Activated CD4-positive, alpha-beta T cell treated with anti-CD3 and anti-CD28 coated beads, Interleukin-2, amount 50 U/mL, for 24 hours (primary cell): ENCODE measurements at places on chromosomes 16 and 17.

- DNase-seq, result no peak
Observed at GRCh38 chr16:12868169-12868568, 33.2 kb upstream of the SHISA9 start.

- no peak for DNase-seq
Observed at GRCh38 chr17:14297161-14297851, 3.6 kb upstream of the HS3ST3B1 start.

DNA sequence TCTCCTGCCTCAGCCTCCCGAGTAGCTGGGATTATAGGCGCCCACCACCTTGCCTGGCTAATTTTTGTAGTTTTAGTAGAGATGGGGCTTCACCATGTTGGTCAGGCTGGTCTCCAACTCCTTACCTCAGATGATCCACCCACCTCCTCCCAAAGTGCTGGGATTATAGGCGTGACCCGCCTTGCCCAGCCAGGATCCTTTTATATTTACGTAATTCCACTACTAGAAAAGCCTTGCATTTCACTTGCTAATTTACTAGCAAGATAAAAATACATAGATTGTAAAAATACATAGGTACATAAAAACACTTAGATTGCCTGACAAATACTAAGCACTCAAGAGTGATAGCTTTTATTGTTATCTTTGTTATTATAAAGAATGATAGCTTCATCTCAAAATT lies 47.5 kb downstream of the GDPD1 start:
- no peak for DNase-seq

DNA sequence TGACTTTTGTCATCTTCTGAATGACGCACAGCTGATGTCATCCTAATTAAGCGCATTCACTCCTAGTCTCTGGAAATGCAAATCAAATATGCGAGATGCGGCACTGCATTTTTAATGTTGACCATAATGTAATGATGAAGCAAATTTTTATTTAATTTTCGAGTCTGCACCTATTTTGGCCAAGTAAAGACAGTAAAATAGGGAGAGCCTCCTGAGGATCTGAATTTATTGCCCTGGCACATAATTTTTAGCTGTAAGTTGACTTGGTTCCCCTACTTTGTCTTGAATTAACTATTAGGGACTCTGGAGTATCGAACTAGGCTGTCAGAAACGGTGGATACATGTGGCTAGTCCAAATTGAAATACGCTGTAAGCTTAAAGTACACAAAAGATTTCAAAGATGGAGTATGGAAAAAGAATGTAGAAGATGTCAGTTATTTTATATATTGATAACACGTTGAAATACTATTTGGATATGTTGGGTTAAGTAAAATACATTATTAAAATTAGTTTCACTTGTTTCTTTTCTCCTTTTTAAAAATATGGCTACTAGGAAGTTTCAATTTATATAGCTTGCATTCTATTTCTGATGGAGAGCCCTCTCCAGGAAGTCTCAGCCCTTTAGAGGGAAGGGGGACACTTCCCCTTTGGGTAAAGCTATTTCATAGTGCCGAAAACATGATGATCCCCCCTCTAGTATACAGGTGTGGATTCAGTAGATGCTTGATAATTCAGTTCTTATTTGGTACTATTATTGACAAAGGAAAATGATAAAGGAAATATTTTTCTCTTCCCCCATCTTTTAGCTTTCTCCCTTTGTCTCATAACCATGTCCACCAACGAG lies 991 bp downstream of the KPNA2 start:
- DNase-seq, result no peak

DNA sequence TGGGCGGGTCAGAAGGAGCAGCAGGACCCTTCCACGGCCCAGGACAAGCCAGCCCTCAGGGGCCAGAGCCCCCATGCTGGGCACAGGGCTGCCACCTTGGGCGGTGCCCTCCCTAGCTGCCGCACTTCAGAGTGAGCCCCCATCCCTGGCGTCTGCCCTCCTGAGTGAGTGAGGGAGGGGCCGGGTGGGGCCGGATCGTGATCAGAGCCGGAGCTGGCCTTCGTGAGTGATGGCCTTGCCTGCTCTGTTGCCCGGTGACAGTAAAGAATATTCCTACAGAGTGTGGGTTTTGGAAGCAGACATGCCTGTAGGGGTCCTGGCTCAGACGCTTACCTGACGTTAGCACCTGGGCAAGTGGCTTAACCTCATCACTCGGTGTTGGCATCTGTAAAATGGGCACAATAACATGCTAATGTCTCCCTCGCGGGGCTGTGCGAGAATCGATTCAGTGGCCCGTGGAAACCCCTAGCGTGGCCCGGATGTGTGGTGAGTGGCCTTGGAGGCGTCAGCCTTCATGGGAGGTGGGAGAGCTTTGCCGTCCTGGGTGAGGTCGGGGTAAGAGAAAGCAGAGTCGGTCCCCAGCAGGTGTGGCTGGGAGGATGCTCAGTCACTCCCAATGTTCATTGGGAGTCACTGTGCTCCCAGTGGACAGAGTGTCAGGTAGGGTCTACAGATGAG lies 26.1 kb downstream of the JPH3 start:
- DNase-seq, result no peak

GRCh38 chr16:67144943-67145342 lies 5.9 kb downstream of the B3GNT9 start:
- no peak for DNase-seq

DNA sequence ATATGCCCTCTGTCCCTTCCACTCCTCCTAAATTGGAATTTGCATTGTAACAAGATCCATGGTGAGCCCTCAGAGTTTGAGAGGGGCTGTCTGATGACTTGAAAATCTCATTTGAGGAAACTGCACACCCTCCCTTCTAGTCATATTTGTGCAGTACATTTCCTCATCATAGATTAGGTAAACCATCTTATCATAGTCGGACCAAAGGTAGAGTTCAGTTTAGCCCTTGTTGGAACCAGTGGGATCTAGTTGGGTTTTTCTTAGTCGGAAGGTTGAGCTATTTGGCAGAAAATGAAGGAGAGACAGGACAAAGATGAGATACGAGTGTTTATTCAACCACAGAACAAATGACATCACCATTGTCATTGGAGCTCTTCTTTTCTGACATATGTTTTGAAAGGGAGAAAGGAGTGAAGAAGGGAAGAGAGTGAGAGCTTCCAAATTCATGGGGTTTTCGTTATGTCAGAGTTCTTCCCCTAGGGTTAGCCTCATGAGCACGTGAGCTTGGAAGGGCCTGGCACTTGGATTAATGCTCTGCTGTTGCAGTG lies 15.8 kb upstream of the KRT20 start:
- no peak for DNase-seq

- no peak for DNase-seq
Observed at GRCh38 chr16:73054498-73054812, 6.5 kb upstream of the ZFHX3 start.

DNA sequence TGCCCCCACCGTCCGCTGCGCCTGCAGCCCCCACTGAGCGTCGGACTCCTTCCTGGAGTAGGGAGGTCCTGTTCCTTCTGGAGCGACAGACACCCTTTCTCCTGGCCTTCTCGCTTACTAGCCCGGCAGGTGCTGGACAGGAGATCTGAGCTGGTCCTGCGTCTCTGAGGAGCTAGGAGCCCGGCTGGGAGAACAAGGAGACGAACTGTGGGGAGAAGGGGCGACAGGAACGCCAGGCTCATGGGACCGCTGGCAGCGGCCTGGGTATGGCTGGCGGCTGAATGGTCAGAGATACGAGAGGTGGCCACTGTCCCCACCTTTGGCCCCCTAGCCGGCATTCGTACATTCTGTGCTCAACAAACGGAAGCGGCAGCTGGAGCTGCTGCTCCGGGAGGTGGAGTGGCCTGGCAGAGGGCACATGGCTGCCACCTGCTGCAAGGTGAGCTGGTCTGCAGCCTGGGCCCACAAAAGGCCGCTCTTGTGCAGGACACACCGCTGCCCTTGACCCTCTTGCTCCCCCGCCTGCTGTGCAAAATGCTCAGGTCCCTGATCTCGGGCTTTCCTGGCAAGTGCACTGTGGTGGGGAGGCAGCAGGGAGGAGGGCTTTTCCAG lies 2066.7 kb downstream of the TP53TG3F start:
- no peak for DNase-seq

GRCh38 chr17:8991514-8992285 lies 26.2 kb upstream of the PIK3R5 start:
- peak; percentile 65 for DNase-seq

DNA sequence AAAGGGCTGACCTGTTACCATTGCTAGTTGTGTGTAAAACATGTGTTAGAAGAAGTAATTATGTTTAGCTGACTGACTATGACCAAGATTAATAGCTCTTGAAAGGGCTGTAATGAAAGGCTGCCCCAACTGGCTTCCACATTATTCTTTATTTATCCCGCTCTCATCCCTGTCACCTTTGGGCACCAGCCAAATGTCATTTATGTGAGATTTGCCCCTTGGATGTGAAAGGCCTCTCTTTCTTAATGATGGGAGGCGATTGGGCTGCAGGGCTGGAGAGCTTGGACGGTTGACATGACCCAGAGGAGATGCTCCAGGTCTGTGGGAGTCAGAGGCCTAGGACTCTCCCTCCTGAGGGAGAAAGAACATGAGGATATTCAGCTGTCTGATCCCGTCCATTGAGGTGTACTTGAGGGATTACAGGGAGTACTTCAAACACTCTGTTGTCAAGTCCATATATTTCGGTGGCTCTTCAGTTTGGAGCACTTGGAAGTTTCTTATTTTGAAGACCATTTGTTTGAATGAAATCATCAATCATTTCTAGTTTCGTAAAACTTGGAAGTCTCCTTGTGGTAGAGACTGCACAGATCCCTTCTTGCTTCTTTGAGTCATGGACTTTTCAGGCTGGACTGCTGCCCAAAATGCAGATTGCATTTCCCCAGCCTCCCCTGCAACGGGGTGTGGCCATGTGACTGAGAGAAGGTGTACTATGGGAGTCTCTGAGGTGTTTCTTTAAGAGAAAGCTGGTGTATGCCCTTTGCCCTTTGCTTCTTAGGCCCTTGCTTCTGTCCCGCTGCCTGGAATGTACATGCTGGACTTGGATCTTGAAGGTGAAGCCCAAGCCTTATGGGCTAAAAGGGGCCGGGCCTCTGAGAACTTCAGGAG lies 51.3 kb downstream of the FTO start:
- DNase-seq, result no peak
